ENCODE measurements at places on chromosomes 5 and 9. TPM values are rescaled to one million over a fixed set of nuclear protein-coding genes. Genes with fewer than 3 reads are reported as not detected.
A peak's percentile ranks its signal among the peaks of the same experiment; 100 is the strongest.

The FOXD4L6 gene
- not detected for total RNA-seq

DNA sequence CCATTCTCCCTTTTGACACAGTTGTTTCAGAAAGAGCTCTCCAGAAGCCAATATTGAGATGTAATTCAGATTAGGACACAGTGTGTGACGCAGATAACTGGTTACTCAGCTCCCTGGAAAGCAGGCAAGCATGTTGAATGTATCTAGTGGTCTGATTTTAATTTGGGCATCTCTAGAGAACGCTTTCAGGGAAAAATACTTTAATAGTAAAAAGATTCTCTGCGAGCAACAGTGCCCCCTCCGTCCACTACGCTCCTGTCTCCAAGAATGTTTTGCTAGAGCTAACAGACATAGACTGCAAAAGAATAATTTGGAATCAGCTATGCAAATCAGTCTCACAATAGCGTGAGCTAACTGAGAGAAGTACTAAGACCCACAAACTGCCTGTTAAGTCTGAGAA, 23.3 kb downstream of the CFAP90 start:
- no peak overlapping the region for H3K4me3 ChIP-seq
- no peaks in the 10 kb centered on the region for H3K4me1 ChIP-seq
- no peak overlapping the region for H3K27ac ChIP-seq
- peak; percentile 65 for DNase-seq
- H3K36me3 ChIP-seq: no peaks in the 10 kb centered on the region
- peaks cover 10% of the 10 kb centered on the region for H3K27me3 ChIP-seq

The NR6A1 gene
- not detected for total RNA-seq

DNA sequence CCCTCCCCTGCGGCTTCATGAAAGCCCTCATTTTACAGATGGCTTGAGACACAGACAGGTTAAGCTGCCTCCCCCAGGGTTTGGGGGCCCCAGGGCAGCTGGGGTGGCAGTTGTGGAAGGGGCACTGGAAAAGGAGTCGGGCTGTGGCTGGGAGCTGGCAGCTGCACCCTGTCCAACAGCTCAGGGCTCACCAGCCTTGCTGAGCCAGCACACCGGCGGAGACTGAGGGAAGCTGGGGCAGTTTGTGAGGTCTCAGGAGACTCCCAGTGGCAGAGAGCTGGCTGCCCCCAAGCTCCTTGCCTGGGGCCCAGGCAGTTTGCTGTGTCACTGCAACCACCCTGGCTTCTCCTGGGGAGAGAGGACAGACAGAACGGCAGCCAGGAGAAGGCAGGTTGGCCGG, 34.8 kb upstream of the RAPGEF1 start:
- H3K4me3 ChIP-seq: no peak overlapping the region
- no peaks in the 10 kb centered on the region for H3K4me1 ChIP-seq
- no peaks in the 10 kb centered on the region for H3K36me3 ChIP-seq
- peaks cover 33% of the 10 kb centered on the region for H3K27me3 ChIP-seq
- H3K27ac ChIP-seq: no peak overlapping the region
- DNase-seq: no peak

- no peak for DNase-seq
- no peak overlapping the region for H3K4me3 ChIP-seq
- H3K4me1 ChIP-seq: no peaks in the 10 kb centered on the region
- no peaks in the 10 kb centered on the region for H3K27me3 ChIP-seq
- H3K27ac ChIP-seq: no peak overlapping the region
Measured at GRCh38 chr5:153983885-153984284, 54.8 kb downstream of the FAM114A2 start.

GRCh38 chr5:73668017-73668416, 42.0 kb downstream of the ARHGEF28 start:
- no peak for DNase-seq
- no peak overlapping the region for H3K4me3 ChIP-seq
- no peaks in the 10 kb centered on the region for H3K36me3 ChIP-seq
- H3K27me3 ChIP-seq: no peaks in the 10 kb centered on the region

DNA sequence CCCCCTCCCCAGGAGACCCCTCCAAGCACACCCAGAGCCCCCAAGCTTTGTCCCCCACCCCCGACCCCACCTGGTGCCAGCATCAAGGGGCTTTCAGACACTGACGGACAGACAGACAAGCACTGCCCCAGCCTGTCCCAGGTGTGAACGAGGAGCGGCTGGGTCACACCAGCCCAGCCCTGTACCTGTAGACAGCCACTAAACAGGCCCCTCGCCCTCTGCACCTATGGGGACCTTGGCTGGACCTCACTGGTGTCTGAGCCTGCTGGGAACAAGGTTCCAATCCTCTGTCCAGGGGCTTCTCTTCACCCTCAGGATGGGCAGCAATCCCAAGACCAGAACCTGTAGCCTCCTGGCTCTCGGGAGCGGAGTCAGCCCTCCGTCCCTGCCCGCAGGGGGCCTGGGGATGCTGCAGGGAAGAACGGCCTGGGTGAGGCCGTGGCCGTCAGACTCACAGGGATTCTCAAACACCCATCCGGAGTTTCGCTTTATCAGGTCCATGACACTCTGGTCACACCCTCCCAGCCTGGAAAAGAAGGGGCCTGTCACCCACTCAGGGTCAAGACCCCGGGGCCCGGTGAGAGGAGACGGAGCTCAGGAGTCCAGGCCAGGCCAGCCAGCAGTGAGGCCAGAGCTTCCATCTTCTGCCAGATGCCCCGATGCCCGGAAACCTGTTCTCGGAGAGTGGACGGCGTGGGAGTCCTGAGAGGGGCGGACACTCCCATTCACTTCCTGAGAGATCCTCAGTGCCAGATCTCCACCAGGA, 2.8 kb downstream of the LCN6 start:
- H3K27me3 ChIP-seq: peaks cover 9% of the 10 kb centered on the region
- no peak overlapping the region for H3K4me3 ChIP-seq
- DNase-seq: no peak
